Natural killer cell treated with Interleukin-12 subunit alpha and Interleukin-12 subunit beta and Interleukin-15 and Interleukin-18, amount 100 ng/mL, for 72 hours (primary cell): ENCODE measurements at places on chromosomes 4 and X.

DNA sequence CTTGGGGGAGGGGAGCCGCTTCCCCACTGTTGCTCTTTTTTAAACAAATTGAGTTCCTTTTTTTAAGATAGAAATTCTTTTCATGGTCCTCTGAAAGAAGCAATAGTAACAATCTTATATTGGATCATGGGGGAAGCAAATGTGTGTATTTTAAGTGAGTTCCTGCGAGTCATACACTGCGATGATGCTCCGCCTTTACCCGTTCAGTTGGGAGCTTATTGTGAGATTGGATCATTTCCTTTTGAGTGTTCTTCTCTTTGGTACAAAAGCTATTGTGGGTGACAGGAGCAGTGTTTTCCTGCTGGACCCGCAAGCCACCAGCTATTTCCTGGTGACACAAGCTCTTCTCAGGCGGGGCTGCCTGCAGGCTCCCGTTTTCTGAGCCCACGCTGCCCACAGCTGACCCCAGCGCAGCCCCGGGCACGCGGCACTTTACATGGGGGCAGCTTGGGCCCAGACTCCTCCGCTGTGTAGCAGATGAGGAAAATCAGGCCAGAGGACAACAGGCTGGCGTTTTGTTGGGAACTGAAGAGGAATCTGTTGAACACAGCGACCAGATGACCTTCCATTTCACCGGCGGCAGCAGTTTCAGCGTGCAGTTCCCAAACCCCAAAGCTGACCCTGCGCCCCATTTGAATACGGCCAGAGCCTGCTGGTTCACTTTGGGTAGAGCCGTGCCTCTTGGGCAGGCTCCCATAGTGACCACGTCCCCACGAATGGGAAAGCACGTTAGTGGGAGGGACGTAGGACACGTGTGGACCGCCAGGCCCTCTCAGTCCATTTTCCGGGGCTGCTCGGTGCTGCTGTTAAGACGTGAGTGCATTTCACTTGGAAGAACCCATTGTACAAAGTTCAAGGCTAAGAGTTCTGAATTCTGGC lies 12.2 kb downstream of the TADA2B start:
- H3K4me3 ChIP-seq, result no peak overlapping the region
- H3K27ac ChIP-seq, result no peak overlapping the region
- H3K4me1 ChIP-seq, result peaks cover 5% of the 10 kb centered on the region
- DNase-seq, result no peak

DNA sequence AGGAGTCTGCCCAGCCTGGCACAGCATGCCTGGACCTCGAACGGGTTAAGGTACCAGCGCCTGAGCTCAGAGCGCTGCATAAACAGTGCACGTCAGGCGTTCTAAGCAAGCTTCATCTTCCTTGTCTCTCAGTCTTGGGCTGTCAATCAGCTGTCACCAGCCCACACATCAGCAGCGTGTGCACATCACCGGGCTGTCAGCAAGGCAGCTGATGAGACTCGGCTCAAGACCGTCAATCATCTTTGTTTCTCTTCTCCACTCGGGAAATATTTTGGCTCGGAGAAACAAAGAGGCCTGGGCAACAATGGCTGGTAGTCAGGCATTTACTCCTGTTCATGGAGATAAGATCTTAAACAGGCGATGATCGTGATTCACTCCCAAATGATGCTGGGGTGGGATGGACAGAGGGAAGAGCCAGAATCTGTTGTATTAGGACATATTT lies 141.3 kb downstream of the LDB2 start:
- no peaks in the 10 kb centered on the region for H3K4me1 ChIP-seq
- no peak for DNase-seq
- no peaks in the 10 kb centered on the region for H3K36me3 ChIP-seq
- H3K4me3 ChIP-seq, result no peak overlapping the region
- H3K27me3 ChIP-seq, result no peaks in the 10 kb centered on the region
- no peak overlapping the region for H3K27ac ChIP-seq

DNA sequence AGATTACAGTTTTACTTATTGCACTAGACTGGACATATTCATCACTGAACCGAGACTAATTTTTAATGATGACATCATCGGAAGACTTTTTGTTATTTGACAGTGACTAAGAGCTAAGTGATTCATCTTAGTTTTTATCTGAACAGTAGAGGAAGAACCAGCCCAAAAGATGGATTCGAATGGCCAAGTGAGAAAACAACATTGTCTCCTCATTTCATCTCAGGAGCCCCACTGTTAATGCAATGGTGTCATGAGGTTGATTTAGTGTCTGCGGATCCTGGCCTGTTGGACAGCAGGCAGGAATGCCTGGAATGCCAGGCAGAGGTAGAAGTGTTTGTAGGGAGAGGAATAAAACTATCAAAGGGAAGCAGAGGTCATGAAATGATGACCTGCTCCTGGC lies 37.8 kb upstream of the HPF1 start:
- no peak for DNase-seq
- H3K36me3 ChIP-seq, result peaks cover 4% of the 10 kb centered on the region
- H3K4me3 ChIP-seq, result no peak overlapping the region

GRCh38 chr4:155434366-155434765 lies 57.6 kb upstream of the MAP9 start:
- no peak overlapping the region for H3K27ac ChIP-seq
- no peaks in the 10 kb centered on the region for H3K4me1 ChIP-seq
- no peaks in the 10 kb centered on the region for H3K36me3 ChIP-seq
- DNase-seq, result no peak
- no peak overlapping the region for H3K4me3 ChIP-seq

GRCh38 chr4:94700298-94700697 lies 57.5 kb upstream of the BMPR1B start:
- no peak for DNase-seq
- no peaks in the 10 kb centered on the region for H3K36me3 ChIP-seq
- H3K4me3 ChIP-seq, result no peak overlapping the region
- no peaks in the 10 kb centered on the region for H3K27me3 ChIP-seq
- no peak overlapping the region for H3K27ac ChIP-seq

- H3K27ac ChIP-seq, result no peak overlapping the region
- H3K36me3 ChIP-seq, result no peaks in the 10 kb centered on the region
- no peak for DNase-seq
- H3K4me3 ChIP-seq, result no peak overlapping the region
Observed at GRCh38 chr4:162954976-162955375, 211.7 kb downstream of the NAF1 start.

DNA sequence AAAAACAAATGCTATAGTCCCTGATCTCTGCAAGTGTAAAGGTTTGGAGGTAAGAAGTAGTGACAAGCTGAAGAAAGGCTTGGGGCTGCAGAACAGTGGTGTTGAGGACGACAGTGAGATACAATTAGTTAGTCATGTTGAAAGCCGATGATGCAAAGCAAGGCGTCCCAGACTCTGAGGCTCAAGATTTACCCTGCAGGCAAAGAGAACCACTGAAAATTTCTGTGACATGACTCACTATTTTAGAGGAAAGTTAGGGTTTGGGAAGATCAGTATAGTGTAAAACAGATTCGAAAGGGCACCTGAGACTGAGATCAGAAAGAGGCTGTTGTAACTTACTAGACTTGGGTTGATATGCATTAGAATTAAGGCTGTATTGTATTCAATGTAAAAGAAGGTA lies 281.3 kb upstream of the FTHL17 start:
- DNase-seq, result no peak
- H3K27me3 ChIP-seq, result no peaks in the 10 kb centered on the region
- no peak overlapping the region for H3K4me3 ChIP-seq
- H3K4me1 ChIP-seq, result no peaks in the 10 kb centered on the region

- H3K4me3 ChIP-seq, result no peak overlapping the region
- peaks cover 75% of the 10 kb centered on the region for H3K4me1 ChIP-seq
- no peak for DNase-seq
- H3K27me3 ChIP-seq, result no peaks in the 10 kb centered on the region
- H3K27ac ChIP-seq, result no peak overlapping the region
Observed at GRCh38 chr4:42636645-42636949, 20.3 kb downstream of the ATP8A1 start.

GRCh38 chr4:3295837-3296624 lies 3.2 kb downstream of the RGS12 start:
- no peak overlapping the region for H3K27ac ChIP-seq
- peaks cover 15% of the 10 kb centered on the region for H3K4me1 ChIP-seq
- no peak for DNase-seq
- no peak overlapping the region for H3K4me3 ChIP-seq
- no peaks in the 10 kb centered on the region for H3K36me3 ChIP-seq

DNA sequence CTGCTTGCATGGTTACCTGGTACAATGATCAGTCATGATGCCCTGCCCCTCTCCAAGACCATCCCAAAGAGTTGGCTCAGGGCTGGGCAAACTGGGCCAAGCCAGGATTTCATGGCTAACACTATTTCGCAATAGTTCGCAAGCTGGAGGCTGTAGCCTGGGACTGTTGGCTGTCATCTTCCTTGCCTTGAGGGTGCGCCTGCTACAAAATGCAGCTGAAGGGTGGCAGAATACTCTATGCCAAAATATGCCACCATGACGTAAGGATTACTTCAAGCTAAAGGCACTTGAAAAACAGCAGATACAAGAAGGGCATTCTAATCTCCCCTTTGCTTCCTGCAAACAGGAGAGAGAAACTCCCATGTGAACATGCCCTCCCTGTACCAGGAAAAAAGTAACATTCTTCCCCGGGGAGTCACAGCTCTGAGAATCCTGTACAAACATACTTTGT lies 21.0 kb downstream of the SAT1 start:
- peaks cover 5% of the 10 kb centered on the region for H3K27me3 ChIP-seq
- no peak for DNase-seq
- no peak overlapping the region for H3K27ac ChIP-seq
- H3K36me3 ChIP-seq, result no peaks in the 10 kb centered on the region
- H3K4me3 ChIP-seq, result no peak overlapping the region

DNA sequence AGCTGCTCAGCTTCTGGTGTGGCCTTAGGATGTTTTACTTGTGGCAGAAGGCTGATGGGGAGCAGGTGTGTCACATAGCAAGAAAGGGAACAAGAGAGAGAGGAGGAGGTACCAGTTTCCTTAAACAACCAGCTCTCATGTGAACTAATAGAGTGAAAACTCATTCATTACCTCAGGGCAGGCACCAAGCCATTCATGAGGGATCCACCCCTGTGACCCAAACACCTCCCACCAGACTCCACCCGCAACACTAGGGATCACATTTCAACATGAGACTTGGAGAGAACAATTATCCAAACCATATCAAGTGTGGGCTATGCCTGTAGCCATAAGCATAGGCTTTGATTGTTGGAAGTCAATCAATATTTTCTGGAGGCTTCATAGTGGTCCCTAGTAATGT lies 56.0 kb downstream of the GSX2 start:
- H3K27ac ChIP-seq, result no peak overlapping the region
- H3K4me1 ChIP-seq, result no peaks in the 10 kb centered on the region
- no peaks in the 10 kb centered on the region for H3K36me3 ChIP-seq
- no peak for DNase-seq
- H3K27me3 ChIP-seq, result peaks cover 6% of the 10 kb centered on the region
- no peak overlapping the region for H3K4me3 ChIP-seq

DNA sequence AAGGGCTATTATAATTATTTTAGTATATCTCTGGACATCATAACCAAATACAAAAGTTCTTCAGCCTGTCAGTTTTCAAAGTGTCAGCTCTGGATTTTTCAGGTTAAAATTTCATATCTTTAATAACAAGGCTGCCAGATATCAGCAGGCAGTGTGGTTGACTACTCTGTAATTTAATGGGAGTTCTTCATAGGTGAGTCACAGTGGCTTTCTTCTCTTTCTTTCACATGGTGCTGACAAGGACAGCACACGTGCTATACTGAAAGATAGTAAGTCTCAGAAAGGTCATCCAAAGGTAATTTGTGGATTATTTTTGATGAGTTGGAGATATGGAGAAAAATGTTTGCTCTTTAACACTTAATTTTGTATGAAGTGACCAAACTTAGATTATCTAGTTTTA lies 43.2 kb downstream of the GALNT7 start:
- no peaks in the 10 kb centered on the region for H3K36me3 ChIP-seq
- H3K27ac ChIP-seq, result no peak overlapping the region
- H3K4me3 ChIP-seq, result no peak overlapping the region
- no peak for DNase-seq
- H3K27me3 ChIP-seq, result no peaks in the 10 kb centered on the region

DNA sequence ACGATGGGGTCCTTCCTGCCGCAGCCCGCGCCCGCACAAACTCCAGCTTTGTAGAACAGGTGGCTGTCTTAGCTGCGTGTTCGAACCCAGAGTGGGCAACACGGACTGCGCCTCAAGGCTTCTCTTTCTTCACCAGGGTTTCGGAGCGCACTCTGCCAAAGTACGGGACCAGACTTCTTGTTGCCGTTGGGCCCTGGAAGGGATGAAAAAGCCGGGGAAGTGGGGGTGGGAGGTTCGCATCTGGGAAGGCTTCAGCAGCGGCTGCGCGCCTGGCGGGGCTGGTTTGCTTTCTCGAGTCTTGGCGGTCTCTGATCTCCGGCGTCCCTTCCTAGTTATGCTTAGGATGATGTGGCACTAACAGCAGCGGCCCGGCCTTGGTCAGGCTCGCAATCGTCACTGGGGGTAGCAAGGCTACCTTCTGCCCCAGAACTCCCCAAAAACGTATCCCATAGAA lies 673 bp downstream of the PARM1 start:
- H3K4me1 ChIP-seq, result peaks cover 4% of the 10 kb centered on the region
- H3K27me3 ChIP-seq, result peaks cover 41% of the 10 kb centered on the region
- no peak for DNase-seq
- H3K27ac ChIP-seq, result no peak overlapping the region

DNA sequence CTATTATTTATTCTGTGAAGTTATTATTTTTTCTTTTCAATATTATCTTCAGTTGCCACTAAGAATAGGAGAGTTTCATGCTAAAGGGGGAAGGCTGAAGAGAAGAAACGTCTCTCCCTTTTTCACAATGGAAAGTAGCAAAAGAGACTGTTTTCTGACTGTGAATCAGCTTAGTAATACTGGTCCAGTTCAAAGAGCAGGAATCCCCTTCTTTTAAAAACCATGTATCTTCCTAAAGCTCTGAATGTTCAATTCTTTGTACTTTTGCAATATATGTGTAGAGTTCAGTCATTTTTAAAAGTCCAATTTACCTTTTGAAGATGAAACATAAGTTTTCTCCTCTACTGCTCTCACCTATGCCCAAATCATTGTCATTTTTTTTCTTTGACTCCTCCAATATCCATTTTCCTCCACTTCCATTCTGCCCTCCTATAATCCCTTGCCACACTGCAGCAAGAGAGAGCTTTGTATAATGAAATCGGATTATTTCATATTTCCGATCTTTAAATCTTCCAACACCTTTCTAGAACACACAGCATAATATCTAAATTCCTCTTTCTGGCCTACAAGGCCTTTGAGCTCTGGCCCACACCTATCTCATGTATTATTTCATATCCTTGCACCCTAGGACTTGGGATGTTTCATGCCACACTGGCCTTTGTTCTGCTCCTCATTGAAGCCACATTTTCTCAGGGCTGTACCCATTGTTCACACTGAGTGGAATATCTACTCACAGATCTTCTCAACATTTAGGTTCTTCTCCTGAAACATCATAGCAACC lies 195.3 kb downstream of the CAMK2D start:
- peak overlapping the region; percentile 11 for H3K27ac ChIP-seq
- H3K36me3 ChIP-seq, result peaks cover 4% of the 10 kb centered on the region
- peak overlapping the region; percentile 0 for H3K4me3 ChIP-seq
- DNase-seq, result no peak
- peaks cover 9% of the 10 kb centered on the region for H3K27me3 ChIP-seq
- peaks cover 33% of the 10 kb centered on the region for H3K4me1 ChIP-seq
